ENCODE measurements at places on chromosomes 6 and 20. TPM values are rescaled to one million over a fixed set of nuclear protein-coding genes. Genes with fewer than 3 reads are reported as not detected.

The PRR18 gene
- total RNA-seq, result not detected

The SPATA25 gene
- 8.8 TPM for total RNA-seq

The COX4I2 gene
- total RNA-seq, result not detected

The LST1 gene
- total RNA-seq, result 29.0 TPM

The HLA-DOA gene
- total RNA-seq, result 23.4 TPM

The TRIM40 gene
- not detected for total RNA-seq

The DDX43 gene
- 0.11 TPM for total RNA-seq

The HFE gene
- total RNA-seq, result 22.7 TPM

The WFDC12 gene
- total RNA-seq, result not detected

The ARFGEF3 gene
- total RNA-seq, result 0.76 TPM

The IPCEF1 gene
- 1.1 TPM for total RNA-seq

The THBD gene
- total RNA-seq, result 22.7 TPM

The LAMP5 gene
- total RNA-seq, result 0.89 TPM

The THBS2 gene
- 15.5 TPM for total RNA-seq

The MOG gene
- not detected for total RNA-seq

The LGSN gene
- total RNA-seq, result 0.19 TPM

The TPX2 gene
- 2.5 TPM for total RNA-seq

The CBLN4 gene
- 6.3 TPM for total RNA-seq

The TTBK1 gene
- total RNA-seq, result 0.18 TPM

The SRC gene
- 83.0 TPM for total RNA-seq

The CD93 gene
- 38.4 TPM for total RNA-seq

The OR12D3 gene
- total RNA-seq, result not detected

The HDGFL1 gene
- not detected for total RNA-seq

The RALGAPA2 gene
- total RNA-seq, result 25.1 TPM

The TINAG gene
- not detected for total RNA-seq

The ESR1 gene
- 4.7 TPM for total RNA-seq

The BNIP5 gene
- not detected for total RNA-seq

The ISM1 gene
- total RNA-seq, result 0.88 TPM

The HLA-DQB2 gene
- total RNA-seq, result 0.81 TPM

The RHAG gene
- 0.27 TPM for total RNA-seq

The SNRPB gene
- 77.7 TPM for total RNA-seq

The CTAGE9 gene
- total RNA-seq, result not detected

The TRAPPC3L gene
- 0.17 TPM for total RNA-seq

The DDX39B gene
- total RNA-seq, result 155 TPM

The PTCRA gene
- not detected for total RNA-seq

The SLCO4A1 gene
- 4.1 TPM for total RNA-seq

The CNKSR3 gene
- 10.7 TPM for total RNA-seq

The AKAP12 gene
- 27.7 TPM for total RNA-seq

The DPPA5 gene
- total RNA-seq, result not detected

The FAM217A gene
- not detected for total RNA-seq

The PTK6 gene
- total RNA-seq, result not detected

The KCNG1 gene
- total RNA-seq, result 0.14 TPM

The NCR2 gene
- not detected for total RNA-seq

The FAM162B gene
- 3.5 TPM for total RNA-seq

The POM121L2 gene
- total RNA-seq, result not detected

The NFS1 gene
- total RNA-seq, result 129 TPM

The MUC21 gene
- not detected for total RNA-seq

The CLPSL1 gene
- not detected for total RNA-seq

The FAXC gene
- total RNA-seq, result not detected

The CCN5 gene
- total RNA-seq, result 14.0 TPM

The ADA gene
- 9.7 TPM for total RNA-seq

The C6orf163 gene
- 9.6 TPM for total RNA-seq

The SIRPB1 gene
- 8.4 TPM for total RNA-seq

The CHD6 gene
- 56.3 TPM for total RNA-seq

Data from adrenal gland (tissue), 19 donors.